Hematopoietic multipotent progenitor cell treated with erythropoietin and hydrocortisone succinate and interleukin-3 and kit ligand, for 6 days (in vitro differentiated cells): ENCODE measurements at places on chromosomes 6 and 20.
A peak's percentile ranks its signal among the peaks of the same experiment; 100 is the strongest.

DNA sequence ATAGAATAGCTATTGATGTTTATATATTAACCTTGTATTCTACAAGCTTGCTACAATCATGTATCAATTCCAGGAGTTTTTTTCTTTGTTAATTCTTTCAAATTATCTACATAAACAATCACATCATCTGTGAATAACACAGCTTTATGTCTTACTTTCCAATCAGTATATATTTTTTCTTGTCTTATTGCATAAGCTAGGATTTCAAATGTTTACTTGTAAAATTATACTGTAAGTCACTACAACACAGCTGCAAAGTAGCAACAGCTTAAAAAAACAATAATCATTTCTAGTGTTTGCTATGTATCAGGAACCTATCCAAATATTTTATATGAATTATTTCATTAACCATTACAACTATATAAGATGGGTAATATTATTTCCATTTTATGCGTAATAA lies 270.4 kb downstream of the KIF16B start:
- no peak for DNase-seq

- no peak for DNase-seq
Observed at GRCh38 chr20:58547623-58548475, 32.6 kb upstream of the APCDD1L start.

- peak; percentile 71 for DNase-seq
Observed at GRCh38 chr20:20083807-20084206, 31.5 kb downstream of the CFAP61 start.

GRCh38 chr20:10671221-10671918 lies 2.4 kb downstream of the JAG1 start:
- DNase-seq, result peak; percentile 95

GRCh38 chr20:8361779-8362178 lies 229.7 kb downstream of the PLCB1 start:
- DNase-seq, result no peak

DNA sequence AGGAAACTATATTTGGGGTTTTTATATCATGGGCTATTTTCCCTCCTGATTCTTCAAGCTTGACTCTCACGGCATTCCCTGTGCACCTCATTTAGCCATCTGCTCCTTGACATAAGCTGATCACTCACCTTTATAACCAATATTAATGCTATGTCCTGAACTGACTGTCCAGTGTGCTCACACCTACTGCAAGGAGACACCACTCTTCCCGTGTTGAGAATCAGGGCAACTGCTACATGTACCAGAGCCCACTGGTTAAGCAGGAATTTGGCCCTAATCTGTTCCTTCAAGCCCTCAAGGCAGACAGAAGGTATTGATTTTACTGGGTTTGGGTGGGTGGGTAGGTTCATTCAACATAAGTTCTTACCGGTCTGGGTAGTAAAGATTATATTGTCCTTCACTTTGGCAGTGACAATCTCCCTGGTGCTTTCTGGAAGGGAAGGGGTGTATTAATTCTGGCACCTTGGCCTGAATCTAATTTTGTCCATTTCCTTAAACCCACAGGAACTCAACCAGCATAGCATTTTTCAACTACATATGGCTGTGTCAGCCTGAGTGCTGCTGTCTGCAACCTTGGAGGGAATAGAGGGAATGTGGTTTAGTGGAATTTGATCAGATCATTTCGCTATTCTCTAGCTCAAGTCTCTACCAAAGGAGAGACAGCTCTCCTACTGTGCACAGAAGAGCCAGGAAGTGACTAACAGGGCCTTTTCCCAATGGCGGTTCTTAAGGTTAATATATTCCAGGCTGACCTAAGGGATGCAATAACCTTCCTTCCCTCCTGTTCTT lies 293.2 kb downstream of the BTBD9 start:
- DNase-seq, result no peak

DNA sequence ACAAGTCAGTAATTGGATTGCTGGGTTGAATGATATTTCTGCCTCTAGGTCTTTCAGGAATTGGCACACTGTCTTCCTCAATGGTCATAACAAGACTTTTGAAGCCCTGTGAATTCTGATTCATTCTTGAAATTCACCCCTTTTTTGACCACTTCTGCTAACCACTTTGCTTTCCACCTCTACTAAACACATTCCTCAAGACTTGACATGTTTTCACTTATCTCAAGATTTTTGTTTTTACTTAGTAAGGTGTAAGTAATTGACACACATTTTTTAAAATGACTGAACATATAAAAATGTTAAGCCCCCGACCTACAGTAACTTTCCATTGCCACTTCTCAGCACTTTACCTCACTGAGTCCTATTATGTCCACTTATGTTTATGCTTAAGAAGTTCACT lies 239.1 kb downstream of the GRM1 start:
- no peak for DNase-seq

DNA sequence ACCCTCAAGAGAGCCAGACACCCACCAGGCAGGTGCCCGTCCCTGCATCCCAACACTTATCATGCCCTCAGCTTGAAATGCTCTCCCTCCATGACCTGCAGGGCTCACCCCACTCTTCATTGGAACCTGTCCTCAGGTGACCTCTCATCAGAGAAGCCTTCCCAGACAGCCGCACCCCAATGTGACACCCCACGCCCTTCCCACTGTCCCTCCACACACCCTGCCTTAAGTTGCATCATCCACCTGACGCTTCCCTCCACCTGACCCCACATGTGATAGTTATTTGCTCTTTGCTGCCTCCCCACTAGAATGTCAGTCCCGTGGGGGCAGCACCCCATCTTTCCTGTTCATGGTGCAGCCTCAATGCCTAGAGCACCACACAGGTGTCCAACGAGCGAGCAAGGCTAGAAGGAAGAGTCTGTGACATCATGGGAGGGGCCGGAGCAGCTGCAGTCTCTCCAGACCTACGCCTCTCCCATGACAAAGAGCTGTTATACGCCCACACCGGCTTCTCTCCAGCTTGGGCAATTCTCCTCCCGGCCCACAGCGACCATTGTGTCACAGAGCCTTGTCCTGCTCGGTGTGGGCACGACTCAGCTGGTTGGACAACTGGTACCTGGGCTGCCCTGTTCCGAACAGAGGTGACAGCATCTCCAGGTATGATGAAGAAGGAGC lies 58.2 kb downstream of the NFATC2 start:
- no peak for DNase-seq
